T-helper 2 cell treated with Interferon-gamma antibody and Interleukin-4, amounts not matched to agents 5 μg/mL and 100 μg/mL, for 36 hours (primary cell): ENCODE measurements at places on chromosomes 6 and 20.

DNA sequence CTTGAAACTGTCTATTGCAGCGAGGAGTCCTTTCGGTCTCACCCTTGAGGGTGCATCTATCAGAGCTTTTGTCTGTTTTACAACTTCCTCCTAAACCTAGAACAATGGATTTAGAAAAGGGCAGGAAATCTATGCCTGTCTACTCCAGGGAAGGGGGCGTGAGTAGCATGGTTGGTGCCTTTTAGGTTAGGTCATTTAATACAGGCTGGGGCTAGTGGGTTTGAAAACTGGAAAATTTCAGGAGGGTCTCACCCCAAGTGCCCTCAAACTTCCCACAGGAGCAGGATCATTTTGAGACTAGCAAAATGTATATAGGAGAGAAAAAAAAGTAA lies 33.5 kb upstream of the BMP6 start:
- no peak for DNase-seq

- DNase-seq: no peak
Observed at GRCh38 chr6:116446399-116446798, 14.8 kb upstream of the CALHM6 start.

DNA sequence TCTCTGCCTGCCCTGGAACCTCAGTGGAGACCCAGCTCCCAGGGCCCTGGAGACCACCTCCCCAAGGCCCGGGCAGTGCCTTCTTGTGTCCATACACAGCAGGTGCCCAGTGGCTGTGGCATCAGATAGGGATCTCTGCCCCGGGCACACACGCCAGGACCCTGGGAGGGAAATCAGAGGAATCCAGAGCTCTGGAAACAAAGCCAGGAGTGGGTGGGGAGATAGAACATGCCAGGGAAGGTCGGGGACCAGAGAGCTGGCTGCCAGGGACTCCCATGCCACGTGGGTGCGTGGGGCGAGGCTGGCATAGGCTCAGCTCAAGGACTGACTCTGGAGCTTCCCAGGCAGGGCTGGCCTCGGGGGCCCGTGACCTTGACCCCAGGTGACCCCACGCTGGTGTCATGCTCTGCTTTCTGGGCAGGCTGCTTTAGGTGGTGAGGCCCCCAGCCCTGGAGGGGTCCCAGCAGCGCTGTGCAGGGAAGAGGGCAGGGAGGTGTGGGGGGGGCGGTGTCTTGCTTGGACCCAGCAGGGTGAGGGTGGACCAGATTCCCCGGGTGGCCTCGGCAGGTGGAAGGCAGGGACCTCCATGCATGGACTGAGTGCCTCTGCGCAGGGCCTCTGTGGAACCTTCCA lies 17.6 kb upstream of the GATA5 start:
- no peak for DNase-seq

DNA sequence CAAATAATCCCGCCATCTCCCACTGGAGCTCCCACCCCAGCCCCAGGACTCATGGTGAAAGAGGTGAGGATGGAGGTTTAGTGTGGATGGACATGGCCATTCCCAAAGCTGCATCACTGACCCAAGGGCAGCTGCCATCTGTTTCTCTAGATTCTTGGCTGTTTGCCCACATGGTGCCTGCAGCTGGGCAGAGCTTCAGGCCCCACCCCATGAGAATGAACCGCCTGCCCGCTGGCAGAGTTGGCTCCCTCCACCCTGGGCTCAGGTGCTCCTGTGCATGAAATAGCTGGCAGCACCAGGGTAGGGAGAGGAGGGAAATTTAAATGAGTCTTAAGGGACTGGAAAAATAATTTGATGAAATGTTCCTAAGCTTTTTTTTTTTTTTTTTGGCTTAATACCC lies 17.4 kb downstream of the SCML4 start:
- DNase-seq: no peak

GRCh38 chr20:34069341-34070078 lies 42.5 kb downstream of the EIF2S2 start:
- DNase-seq: peak; percentile 32

DNA sequence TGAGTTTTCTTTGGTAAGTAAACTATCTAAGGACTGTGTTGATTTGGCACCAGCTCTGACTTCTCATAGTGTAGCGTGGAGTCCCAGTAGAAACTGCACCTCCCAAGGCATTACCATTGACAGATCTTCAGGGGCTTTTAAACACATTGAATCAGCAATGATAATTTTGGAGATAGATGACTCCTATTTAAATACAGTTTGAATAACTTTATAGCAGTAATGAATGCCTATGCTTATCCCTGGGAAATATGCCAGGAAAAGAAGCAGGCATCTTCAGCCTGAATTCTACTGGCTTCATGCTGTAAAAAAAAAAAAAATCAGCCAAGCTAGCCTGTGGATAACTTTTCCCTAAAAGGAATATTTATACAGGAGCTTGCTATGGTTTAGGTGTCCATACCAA lies 895.9 kb downstream of the EYS start:
- DNase-seq: no peak

DNA sequence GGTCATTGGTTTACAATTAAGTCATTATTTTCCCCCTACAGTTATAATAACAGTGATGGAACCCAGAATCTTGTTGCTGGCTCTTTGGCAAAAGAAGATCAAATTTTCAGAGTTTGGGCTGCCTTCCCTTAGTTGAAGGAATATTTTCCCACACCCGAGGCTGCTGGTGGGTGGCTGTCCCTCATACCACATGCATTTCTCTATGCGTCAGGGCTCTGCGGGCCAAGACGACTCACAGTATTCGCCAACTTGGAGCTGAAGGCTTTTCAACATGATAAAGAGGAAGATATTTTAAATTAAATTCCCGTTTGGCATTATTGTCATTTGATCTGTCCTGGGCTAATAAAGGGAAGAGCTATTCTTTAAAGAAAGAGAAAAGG lies 102.2 kb upstream of the SASH1 start:
- DNase-seq: no peak

- no peak for DNase-seq
Observed at GRCh38 chr6:37351027-37351426, 2.8 kb upstream of the RNF8 start.

DNA sequence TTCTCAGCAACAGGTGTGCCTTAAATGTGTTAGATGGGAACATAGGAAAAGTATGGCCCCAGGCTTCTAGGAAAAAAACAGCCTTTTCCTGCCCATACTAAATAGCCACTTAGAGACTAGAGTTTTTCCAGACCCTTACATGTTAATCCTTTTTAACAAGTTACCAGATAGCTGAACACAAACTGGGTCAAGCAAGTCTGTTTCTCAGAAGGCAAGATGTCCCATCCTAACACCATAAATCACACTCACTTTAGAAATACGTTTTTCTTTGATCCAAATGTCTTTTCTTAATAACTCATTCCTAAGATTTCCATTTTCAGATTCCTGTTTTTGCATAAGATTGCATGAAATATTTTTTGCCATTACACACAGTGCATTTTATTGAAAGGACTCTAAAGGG lies 241.3 kb downstream of the KCNQ5 start:
- no peak for DNase-seq

- no peak for DNase-seq
Observed at GRCh38 chr6:5266423-5266822, 5.1 kb downstream of the FARS2 start.

- no peak for DNase-seq
Observed at GRCh38 chr6:150491811-150492172, 107.9 kb upstream of the PLEKHG1 start.

DNA sequence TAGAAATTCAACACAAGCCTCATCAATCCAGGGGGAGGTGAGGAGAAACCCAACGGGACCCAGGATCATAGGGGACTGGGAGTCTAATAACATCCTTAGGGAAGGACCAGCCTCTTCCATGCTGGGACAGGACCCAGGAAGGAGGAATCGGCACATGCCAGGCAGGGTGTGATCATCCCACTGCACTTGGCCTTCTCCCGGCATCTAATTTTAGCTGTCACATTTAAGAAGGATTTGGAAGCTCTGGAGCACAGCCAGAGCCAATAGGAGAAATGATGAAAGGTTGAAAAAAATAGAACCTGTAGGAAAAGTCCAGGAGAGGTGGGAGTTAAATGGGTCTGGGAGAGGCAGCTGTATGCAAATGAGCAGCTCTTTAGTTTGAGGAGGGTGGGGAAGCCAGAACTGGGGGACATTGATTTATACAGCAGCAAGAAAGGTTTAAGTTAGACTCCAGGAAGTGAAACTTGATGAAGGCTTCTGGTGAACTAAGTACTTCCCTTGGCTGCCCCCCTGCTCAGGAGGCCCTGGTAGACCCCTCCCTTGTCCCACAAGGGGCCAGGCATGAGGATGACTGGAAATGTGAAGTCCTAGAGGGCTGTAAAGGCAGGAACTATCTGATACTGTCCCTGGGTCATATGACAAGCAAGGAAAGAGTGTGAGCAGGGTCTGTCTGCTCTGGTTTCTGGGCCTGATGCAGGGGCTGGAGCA lies 260.3 kb downstream of the LRFN2 start:
- no peak for DNase-seq

- no peak for DNase-seq
Observed at GRCh38 chr6:47059216-47059885, 17.2 kb upstream of the ADGRF1 start.

DNA sequence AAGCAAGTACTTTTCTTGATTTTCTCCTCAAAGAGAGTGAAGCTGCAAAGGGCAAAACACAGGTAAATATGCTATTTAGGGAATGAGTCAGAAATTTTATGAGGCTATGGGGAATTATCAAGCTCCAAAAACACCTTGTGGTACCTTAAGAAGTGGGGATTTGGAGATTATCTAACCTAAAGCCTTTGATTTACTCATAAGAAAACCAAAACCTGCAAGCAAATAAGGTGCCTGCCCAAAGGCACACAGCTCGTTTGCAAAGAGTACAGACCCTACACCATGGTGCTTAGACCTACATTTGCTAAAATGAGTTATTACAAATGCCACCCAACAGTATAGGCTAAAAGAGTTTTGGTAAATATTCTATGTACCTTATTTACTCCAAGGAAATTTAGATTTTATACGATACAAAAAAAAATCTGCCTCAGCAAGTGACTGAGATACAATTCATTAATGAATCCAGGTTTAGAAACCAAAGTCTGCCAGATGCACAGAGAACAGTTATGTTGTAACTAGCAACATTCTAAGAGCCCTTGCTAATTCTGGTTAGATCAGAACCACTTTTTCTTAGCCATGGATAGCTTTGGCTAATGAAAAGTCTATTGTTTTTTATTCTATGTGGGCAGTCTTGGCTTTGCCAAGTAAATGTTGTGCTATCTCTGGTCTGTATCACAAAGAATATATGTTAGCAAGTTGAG lies 101.5 kb downstream of the KHDC1L start:
- DNase-seq: no peak

GRCh38 chr6:72832271-72832670 lies 210.4 kb downstream of the KCNQ5 start:
- DNase-seq: no peak

DNA sequence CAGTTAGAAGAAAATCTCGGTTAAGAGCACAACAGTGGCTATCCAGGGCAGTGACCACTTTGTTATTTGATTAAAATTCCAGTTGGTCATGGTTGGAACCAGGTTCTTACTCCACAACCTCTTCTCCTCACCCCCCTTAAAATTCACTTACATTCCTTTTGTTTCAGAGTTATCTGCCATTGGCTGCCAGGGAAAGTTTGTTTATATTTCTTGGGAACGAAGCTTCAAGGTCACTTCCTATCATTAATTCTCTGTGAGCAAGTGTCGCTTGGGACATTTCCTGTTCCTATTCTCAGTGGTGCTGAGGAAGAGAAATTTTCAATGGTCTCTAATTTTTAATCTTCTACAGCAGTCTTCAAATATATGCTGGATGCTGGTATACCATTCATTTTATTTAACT lies 121.1 kb upstream of the COL21A1 start:
- no peak for DNase-seq

GRCh38 chr6:146946559-146946958 lies 257.7 kb upstream of the STXBP5 start:
- no peak for DNase-seq

DNA sequence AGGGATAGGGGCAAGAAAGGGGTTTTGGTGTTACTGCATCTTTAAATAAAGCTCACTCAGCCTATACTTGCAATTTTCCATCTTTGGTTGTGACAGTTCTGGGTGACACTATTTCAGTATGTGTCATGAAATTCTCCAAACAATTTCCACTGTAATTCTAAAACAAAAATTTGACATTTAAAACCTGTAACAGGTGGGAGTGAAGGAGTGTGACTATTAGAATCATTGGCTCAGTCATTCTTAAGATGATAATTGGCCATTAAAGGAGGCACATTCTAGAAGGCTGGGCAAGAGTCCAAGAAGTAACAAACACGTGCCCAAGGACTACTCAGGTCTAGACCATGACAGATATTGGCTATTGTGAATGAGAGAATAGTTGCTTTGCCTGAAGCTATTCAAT lies 153.3 kb upstream of the ARG1 start:
- no peak for DNase-seq

DNA sequence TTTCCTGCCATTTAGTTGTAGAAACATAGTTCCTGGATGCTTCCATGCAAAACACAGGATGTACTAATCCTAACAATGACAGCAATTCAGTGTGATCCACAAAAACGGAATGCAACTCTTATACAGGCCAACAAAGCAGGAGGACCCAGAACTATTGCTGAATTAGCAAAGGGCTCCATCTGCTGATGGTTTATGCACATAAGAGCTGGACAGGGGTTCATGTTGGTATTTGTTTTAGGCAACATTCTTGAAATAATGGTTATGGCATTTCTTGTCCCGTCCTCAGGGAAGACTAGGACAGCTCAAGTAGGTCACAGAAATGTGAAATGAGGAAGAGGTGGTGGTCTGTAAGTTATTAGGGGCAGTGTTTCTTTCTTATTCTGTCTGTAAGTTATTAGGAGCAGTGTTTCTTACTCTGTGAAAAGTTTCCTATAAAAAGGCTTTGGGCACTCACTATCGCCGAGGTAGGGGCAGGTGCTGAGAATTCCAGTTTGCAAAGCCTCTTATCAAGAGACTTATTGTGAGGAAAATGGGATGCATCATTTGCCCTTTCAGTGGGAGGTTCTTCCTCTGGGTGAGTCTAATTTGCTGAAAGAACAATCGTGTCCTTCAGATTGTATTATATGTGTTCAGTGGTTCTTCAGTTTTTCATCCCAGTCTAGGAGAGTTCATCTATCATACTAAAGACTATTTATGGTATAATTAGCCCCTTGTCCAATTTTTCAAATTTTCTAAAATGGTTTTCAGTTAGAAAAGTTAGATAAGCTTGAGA lies 171.1 kb downstream of the MCHR2 start:
- DNase-seq: no peak

GRCh38 chr6:41040101-41040939 lies 1.3 kb upstream of the UNC5CL start:
- DNase-seq: no peak

GRCh38 chr20:22686097-22686496 lies 101.7 kb upstream of the FOXA2 start:
- DNase-seq: no peak
